Activated CD4-positive, CD25-positive, alpha-beta regulatory T cell (primary cell): ENCODE measurements at places on chromosomes 3 and 15.

- DNase-seq = no peak
Observed at GRCh38 chr3:183098536-183099025, 715 bp downstream of the MCCC1 start.

GRCh38 chr3:102354818-102355515, 79.8 kb upstream of the ZPLD1 start:
- DNase-seq = no peak

- DNase-seq = peak; percentile 7
Observed at GRCh38 chr3:108091498-108092250, 843 bp upstream of the CD47 start.

DNA sequence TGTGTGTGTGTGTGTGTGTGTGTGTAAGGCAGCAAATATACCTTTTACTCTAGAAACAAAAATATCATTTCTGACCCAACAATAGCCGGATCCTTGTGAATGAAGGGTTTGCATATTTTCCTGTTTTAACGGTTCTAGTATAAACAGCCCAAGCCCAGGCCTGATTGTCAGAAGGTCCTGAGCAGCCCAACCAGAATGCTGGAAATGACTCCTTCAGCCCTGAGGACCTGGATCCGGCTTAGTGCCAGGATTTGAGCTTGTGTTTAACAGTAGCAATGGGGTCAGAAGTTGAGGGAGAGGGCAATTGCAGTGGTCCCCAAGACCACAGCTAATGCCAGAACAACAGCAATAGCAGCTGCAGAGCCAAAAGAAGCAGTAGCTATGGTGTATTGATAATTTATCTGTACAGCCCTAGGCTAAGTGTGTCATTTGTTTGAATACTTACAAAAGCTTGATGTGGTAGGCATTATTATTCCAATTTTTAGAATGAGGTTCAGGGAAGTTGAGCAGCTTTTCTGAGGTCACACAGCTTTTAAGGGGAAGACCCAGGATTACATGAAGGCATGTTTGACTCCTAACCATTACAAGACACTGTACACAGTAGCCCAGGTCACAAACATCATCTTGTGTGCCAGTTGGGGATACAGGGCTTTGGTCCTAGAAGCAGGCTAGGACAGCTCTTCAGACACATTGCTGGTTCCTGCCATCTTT, 12.8 kb downstream of the FOXL2 start:
- DNase-seq = no peak

- DNase-seq = no peak
Observed at GRCh38 chr3:126907557-126907956, 75.4 kb upstream of the PLXNA1 start.

DNA sequence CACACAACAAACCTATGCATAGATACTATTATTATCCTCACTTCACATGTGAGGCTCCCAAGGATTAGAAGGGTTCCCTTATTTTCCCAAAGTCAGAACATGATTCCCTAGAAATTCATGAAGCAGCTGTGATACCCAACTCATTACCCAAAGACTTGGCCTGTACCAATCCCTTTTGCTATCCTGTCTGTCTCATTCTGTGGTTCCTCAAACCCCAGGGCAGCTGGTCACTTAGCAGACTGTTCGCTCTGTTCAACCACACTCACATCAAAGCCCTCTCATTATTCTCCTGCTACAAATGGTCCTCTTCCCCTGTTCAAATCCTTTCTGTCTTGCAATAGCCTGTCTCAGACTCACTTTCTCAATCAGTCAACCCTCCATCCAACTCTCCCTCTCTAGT, 154.3 kb upstream of the TRIM42 start:
- no peak for DNase-seq

DNA sequence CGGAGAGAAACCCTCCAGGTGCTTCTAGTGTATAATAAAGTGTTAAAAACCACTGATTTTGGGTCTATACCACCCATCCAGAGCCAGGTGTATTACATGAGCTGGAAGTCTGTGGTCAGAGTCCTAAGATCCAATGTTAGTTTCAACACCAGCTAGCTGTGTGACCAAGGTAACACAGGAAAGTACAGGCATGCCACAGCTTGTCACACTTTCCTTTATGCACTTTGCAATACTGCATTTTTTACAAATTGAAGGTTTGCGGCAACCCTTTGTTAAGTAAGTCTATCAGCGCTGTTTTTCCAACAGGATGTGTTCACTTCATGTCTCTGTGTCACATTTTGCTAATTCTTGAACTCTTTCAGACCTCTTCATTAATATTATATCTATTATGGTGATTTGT, 201.3 kb upstream of the PRICKLE2 start:
- DNase-seq = no peak

DNA sequence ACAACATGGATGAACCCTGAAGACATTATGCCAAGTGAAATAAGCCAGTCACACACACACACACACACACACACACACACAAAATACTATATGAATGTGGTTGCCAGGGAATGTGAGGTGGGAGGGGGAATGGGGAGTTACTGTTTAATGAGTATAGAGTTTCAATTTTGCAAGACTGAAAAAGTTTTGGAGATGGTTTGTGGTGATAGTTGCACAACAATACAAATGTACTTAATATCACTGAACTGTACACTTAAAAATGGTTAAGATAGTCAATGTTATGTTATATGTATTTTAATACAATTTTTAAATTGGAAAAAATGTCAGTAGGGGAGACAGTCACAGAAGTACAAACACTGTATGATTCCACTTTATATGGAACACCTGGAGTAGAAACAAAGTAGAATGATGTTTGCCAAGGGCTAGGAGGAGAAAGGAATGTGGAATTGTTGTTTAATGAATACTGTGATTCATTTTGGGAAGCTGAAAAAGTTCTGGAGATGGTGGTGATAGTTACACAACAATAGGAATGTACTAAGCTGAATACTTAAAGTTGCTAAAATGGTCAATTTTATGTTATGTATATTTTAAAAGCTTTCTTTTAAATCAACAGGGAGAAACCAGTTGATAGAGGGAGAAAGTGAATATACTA, 76.6 kb downstream of the RPL39L start:
- no peak for DNase-seq

DNA sequence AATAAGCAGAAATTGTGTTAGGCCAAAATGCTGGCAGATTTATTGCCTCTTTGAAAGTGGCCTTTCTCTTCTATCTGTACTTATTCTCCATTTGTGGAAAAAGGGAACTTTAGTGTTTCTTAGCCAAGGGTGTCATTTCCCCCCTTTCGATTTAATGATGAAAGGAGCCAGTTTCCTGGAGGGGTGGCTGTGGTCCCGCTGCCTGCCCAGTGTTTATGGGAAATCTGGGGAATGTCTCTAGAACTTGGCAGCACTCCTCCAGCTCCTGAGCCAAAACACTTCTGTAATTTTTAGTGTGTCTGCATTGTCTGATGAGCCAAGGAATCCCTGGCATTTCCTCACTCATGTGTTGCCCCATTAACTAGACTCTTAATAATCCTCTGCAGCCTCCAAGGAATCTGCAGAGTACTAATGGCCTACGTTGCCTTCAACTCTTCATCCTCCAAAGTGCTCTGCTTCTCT, 448.8 kb downstream of the GRM7 start:
- no peak for DNase-seq

GRCh38 chr3:12752809-12753208, 6.2 kb downstream of the TMEM40 start:
- no peak for DNase-seq

GRCh38 chr15:90143166-90143655, 40.9 kb upstream of the IDH2 start:
- peak; percentile 18 for DNase-seq

GRCh38 chr15:81504170-81504905, 130.3 kb upstream of the TMC3 start:
- DNase-seq = no peak

DNA sequence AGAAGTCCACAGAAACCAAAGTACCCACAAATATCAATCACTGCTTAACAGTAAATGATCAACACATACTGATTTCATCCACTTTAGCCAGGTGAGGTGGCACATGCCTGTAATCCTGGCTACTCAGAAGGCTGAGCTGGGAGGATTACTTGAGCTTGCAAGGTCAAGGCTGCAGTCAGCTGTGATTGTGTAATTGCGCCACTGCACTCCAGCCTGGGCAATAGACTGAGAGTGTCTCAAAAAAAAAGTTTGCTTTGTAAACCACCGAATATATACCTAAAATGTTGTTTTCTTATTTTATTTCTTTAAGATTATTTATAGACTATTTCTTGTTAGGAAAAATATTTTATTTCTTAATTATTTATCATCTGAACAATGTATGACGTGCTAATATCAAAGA, 8.7 kb upstream of the ATP13A4 start:
- DNase-seq = no peak

DNA sequence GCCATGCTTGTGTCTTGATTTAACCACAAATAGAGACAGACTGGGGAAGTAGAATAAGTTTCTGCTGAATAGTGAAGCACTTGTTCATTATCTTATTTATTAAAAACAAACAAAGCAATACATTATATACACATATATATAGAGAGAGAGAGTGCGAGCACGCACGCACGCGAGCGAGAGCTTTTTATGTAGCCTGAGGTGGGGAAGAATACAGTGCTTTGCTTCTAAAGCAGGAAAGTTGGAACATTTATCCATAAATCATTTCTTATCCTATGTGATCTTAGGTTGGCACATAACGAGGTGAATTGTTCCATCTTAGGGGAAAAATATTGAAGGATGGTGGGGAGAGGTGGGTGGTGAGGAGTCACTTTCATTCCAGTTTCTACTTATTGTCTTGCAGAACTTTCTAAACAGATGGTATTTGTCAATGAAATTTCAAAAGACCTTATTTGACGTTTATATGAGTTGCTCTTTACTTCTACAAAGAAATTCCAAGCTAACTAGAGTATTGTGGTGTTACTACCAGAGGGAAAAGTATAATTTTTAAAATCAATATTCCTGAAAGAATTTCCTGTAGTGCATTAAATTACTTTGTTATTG, 110.0 kb downstream of the ATG7 start:
- DNase-seq = no peak

DNA sequence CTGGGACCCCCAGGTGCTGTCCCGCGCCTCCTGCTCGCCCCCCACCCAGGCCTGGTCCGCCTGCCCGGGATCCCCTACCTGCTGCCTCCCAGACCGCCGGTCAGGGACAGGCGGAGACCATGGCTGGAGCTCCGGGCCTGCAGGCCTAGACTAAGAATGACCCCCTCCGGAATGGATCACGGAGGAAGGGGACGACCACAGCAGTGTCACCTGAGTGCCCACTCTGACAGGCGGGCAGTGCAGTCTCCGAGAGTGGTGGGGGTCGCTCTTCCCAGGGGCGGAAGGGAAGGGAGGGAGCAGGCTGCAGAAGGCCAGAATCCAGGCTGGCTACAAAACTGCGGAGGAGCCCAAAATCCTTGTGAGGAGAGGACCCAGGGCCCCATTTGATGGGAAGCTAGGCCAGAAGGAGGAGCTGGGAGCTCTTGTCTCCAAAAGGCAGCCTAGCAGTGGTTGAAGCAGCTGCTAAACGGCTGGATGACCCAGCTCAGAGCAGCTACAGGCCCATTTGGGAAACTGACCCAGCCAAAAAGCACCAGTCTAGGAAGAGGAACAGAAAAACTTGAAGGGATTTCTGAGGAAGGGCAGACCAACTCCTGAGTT, 908 bp upstream of the RAB43 start:
- DNase-seq = no peak

DNA sequence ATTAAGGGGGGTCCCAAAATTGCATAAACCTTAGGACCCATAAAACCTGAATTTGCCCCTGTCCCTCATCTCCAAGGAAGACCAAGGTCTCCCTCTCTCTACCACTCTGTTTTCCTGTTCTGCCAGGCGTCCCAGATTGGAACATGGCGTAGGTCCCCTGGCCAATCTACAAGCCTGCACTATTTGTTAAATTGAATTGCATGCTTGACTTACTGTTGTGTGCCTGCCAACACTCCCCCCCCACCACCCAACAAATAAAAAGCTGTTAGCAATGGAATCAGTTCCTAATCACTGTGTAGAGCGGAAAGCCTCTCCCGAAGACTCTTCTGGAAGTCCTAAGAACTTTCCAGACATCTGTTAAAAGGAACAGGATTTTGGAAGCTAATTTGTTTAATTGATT, 11.7 kb downstream of the CTXND1 start:
- DNase-seq = no peak

- peak; percentile 41 for DNase-seq
Observed at GRCh38 chr3:105368566-105369499, 2.1 kb downstream of the ALCAM start.

DNA sequence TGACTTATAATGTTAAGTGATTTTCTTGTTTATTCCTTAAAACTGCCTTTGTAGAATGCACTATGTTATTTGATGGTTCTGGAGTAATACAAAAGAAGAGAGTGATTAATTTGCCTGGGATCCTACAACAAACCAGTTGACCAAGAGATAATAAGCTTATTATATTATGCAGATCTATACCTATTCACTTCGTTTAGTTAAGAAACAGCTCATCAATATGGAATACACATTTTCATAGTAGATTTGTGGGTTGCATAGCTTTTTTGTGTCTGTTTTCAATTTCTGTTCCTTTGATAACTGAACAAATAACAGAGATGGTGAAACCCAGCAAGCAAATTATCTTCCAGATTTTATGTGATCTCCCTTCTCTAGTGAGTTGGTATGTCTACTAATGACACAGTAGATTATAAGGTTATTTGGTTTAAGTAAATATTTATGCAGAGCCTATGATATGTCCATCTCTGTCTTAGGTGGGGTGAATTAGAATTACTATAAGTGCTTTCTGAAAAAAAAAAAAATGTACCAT, 443.3 kb upstream of the TPRG1 start:
- no peak for DNase-seq

- no peak for DNase-seq
Observed at GRCh38 chr15:63135804-63136203, 14.1 kb downstream of the LACTB start.

DNA sequence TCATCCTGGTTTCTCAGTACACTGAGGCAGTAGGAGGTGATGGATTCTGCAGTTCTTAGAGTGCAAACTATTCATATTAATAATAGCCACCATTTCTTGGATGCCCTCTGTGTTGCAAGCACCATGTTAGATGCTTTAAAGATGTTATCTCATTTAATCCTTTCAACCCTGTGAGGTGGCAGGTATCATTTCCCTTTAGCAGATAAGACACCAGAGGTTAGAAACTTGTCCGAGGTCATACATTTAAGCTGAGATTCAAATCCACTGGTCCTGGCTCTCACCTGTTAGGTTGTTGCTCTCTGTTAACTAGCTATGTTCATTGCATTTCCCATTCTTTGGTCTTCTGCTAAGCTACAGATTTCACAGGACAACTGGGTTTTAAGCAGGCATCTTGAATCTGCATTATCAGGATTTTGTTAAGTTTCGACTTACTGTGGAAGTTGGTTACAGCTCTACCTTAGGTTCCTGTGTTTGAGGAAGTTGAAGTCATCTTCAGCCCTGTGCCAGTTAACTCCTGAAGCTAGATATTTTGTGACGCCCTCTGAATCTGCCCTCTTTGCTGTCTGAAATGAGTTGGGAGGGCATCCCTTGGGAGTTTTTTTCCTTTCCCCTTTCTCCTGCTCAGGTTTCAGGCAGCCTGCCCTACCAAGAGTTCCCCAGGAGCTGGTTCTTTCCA, 6.4 kb downstream of the PDE8A start:
- no peak for DNase-seq

GRCh38 chr3:194632809-194633348, 340 bp downstream of the TMEM44 start:
- no peak for DNase-seq
